Activated T-helper 1 cell treated with anti-CD3 and anti-CD28 coated beads, Interleukin-12 subunit alpha, Interleukin-12 subunit beta, Interleukin-2, Interleukin-4 antibody, amounts not matched to agents 30 ng/mL and 10 ng/mL and 1 ng/mL, durations not matched to agents 14 hours and 24 hours and 36 hours (primary cell): ENCODE measurements at places on chromosomes 5 and 9. TPM values are rescaled to one million over a fixed set of nuclear protein-coding genes. Genes with fewer than 3 reads are reported as not detected.

DNA sequence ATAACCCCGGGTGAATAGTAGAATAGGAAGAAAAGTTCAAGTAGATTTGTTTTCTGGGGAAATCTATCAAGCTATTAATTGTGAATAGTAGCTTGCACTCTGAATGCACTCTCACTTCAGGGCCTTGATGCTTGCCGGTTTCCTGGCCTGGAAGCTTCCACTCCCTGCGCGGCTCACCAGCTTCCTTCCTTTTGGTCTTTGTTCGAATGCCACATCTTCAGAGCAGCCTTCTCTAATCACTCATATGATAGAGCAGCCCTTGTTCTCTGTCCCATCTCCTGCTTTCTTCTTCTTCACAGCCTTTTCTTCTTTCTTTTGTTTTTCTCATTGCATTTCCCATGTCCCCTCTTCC, 146.7 kb downstream of the MAST4 start:
- no peak overlapping the region for H3K27ac ChIP-seq
- H3K4me3 ChIP-seq = no peak overlapping the region
- DNase-seq = no peak
- no peaks in the 10 kb centered on the region for H3K27me3 ChIP-seq

FIBCD1 gene
- total RNA-seq = not detected in 2 replicates

- peak overlapping the region; percentile 98 for H3K4me3 ChIP-seq
- H3K36me3 ChIP-seq = peaks cover 34% of the 10 kb centered on the region
- peak overlapping the region; percentile 94 for H3K27ac ChIP-seq
- H3K4me1 ChIP-seq = peaks cover 37% of the 10 kb centered on the region
- no peak for DNase-seq
These were observed 726 bp upstream of the PSMB7 start for GRCh38 chr9:124415852-124416484.

GRCh38 chr9:116774421-116775180, 87.5 kb downstream of the TRIM32 start:
- DNase-seq = no peak
- H3K4me1 ChIP-seq = no peaks in the 10 kb centered on the region
- H3K27ac ChIP-seq = no peak overlapping the region
- no peak overlapping the region for H3K4me3 ChIP-seq

DNA sequence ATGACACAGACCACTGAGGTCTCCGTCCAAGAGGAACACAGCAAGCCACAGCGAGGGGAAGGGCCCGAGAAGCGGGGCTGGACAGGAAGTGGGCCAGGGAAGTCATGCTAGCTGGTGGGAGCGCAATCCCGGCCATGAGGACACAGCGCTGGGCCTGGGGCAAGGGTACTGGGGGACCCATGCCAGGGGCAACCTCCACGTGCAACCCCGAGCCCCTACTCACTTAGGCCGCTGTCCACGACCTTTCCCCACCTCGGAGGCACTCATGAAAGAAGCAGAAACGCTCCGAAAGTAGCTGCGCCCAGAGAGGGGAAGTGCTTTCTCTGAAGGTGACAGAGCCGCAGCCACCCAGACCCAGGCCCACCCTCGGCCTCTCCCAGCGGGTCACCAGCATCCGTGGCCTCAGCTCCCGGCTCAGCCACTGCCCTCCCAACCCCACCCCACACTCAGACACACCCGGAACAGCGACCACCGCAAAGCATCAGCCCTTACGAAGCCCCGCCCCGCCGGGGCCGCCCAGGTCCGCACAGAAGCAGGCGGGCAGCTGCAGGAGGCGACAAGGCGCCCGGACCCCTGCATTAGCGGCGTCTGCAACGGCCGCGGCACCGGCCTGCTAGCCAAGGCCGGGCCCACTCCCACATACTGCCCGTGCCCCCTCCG, 782 bp downstream of the BICD2 start:
- peak overlapping the region; percentile 87 for H3K27ac ChIP-seq
- peaks cover 3% of the 10 kb centered on the region for H3K36me3 ChIP-seq
- H3K27me3 ChIP-seq = no peaks in the 10 kb centered on the region
- H3K4me1 ChIP-seq = peaks cover 40% of the 10 kb centered on the region
- H3K4me3 ChIP-seq = peak overlapping the region; percentile 98

ENG gene
- total RNA-seq = 32.2 and 33.0 TPM in 2 replicates

GRCh38 chr5:111922344-111922743, 165.3 kb upstream of the NREP start:
- no peak for DNase-seq
- H3K4me1 ChIP-seq = no peaks in the 10 kb centered on the region
- no peaks in the 10 kb centered on the region for H3K27me3 ChIP-seq
- H3K36me3 ChIP-seq = no peaks in the 10 kb centered on the region

DNA sequence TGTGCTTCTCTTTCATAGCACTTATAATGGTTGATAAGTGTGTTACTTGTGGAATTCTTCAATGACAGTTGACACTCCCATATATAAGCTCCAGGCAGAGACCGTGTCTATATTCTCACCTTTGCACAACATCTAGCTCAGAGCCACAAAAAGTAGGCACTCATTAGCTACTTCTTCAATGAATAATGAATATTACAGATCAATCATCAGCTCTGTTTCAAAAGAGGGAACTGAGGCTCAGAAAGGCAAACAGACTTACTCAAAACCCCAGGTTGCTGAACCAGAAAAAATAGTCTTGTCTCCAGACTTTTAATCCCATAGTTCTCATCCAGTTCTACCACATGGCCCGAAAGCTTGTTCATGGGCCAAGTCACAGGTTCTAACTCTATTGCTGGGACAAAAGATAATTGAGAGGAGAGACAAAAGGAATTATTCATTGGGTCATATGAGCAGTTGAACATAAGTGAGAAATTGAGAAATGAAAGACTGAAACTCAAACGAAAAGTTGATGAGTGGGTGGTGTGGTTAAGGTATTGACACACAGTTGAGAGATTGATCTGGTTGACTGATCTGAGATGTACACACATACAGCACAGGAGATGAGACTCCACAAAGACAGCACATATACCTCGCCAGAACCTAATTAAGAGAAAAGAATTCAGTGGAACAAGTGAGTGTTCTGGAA, 381.6 kb downstream of the EFNA5 start:
- peaks cover 2% of the 10 kb centered on the region for H3K27me3 ChIP-seq
- H3K27ac ChIP-seq = peak overlapping the region; percentile 26
- no peak for DNase-seq
- H3K36me3 ChIP-seq = no peaks in the 10 kb centered on the region
- peaks cover 15% of the 10 kb centered on the region for H3K4me1 ChIP-seq

NOTCH1 gene
- 115 and 121 TPM in 2 replicates for total RNA-seq

ANKRD33B gene
- total RNA-seq = 21.4 and 21.5 TPM in 2 replicates

DNA sequence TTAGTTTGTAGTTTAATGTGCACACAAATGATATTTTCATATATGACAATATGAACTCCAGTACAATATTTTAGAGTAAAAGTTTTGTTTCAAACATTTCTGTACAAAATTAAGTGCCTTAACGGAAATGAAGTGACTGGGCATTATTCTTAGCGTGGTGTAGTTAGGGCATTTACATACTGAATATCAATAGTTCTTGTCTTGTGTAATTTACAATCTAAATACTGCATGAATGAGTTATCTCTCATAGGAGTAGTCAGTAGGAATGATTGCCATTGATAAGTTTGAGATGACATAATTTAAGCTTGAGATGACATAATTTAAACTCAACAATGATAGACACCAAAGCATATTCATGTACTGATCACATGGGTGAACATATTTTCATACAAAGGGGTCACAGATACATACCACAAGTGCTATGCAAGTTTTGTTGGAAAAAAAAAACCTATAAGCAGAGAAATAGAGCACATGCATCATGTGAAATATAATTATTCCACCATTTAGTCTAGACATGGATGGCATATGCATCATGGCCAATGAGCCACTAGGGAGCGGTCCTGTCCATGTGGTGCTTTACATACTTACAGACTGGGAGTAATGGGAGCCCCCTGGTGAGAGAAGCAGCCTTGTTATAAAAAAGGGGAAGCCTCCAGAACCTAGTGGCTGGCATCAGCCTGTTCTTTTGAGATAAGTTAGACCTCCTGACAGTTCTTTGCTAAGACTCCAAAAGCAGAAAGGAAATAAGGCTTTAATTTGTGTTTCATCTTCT, 1523.9 kb downstream of the MAT2B start:
- H3K4me3 ChIP-seq = no peak overlapping the region
- no peaks in the 10 kb centered on the region for H3K4me1 ChIP-seq
- no peaks in the 10 kb centered on the region for H3K36me3 ChIP-seq
- DNase-seq = no peak
- no peak overlapping the region for H3K27ac ChIP-seq

DNA sequence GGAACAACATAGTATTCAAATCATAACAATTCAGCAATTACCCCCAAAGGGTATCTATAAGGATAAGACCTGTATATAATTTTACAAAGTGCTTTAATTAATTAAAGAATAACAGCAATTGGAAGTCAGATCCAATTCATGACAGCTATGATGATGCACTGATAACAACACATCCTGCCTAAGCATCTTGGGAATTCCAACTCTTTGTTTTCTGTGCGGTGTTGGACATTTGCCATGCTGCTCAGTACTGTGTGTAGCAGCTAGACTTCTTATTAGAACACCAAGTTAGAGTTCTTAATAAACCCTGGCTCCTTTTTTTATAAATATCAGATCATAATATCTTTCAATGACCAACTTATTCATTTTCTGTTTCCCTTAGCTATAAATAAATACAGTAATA, 209.0 kb downstream of the SEC61B start:
- no peak overlapping the region for H3K27ac ChIP-seq
- H3K27me3 ChIP-seq = peaks cover 9% of the 10 kb centered on the region
- DNase-seq = no peak
- no peaks in the 10 kb centered on the region for H3K36me3 ChIP-seq

NMUR2 gene
- total RNA-seq = not detected in 2 replicates

DNA sequence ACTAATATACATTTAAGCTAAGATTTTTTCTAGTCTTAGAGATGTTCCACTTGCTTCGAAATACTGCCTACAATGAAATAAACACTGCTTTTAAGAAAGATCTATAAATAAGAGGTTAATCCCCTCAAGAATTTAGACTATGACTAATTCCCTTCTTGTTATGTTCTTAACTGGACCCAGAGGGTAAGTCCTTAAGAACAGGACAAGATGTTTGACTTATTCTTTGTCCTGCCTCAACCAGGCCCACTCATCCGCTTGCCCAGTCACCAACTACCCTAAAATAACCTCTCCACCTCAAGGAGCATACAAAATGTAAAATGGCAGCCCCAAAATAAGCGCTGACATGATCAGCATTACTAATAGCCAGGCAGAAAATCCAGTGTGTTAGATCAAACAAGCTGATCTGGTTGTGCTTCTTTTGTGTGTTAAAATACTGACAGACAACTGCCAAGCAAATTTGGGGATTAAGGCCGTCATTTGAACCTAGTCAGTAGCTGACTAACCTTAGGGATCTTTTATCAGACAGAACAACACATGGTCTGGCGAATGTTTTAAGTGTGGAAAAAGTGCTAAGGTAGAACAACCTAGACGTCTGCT, 93.7 kb upstream of the SMC5 start:
- no peak for DNase-seq
- no peaks in the 10 kb centered on the region for H3K27me3 ChIP-seq
- no peak overlapping the region for H3K27ac ChIP-seq

- DNase-seq = no peak
- peaks cover 39% of the 10 kb centered on the region for H3K27me3 ChIP-seq
- H3K27ac ChIP-seq = no peak overlapping the region
- no peaks in the 10 kb centered on the region for H3K36me3 ChIP-seq
These were observed 117.7 kb downstream of the LIFR start for GRCh38 chr5:38438757-38439156.

GRCh38 chr9:69264526-69264925, 60.5 kb upstream of the ENTREP1 start:
- H3K27me3 ChIP-seq = peaks cover 10% of the 10 kb centered on the region
- H3K4me3 ChIP-seq = no peak overlapping the region
- no peaks in the 10 kb centered on the region for H3K4me1 ChIP-seq
- H3K27ac ChIP-seq = no peak overlapping the region
- H3K36me3 ChIP-seq = no peaks in the 10 kb centered on the region

GRCh38 chr9:105195259-105195658, 49.2 kb upstream of the SLC44A1 start:
- no peak overlapping the region for H3K27ac ChIP-seq
- H3K36me3 ChIP-seq = no peaks in the 10 kb centered on the region
- DNase-seq = no peak
- no peak overlapping the region for H3K4me3 ChIP-seq

- DNase-seq = peak; percentile 24
- peaks cover 34% of the 10 kb centered on the region for H3K36me3 ChIP-seq
- peaks cover 18% of the 10 kb centered on the region for H3K4me1 ChIP-seq
- H3K27me3 ChIP-seq = no peaks in the 10 kb centered on the region
- peak overlapping the region; percentile 62 for H3K4me3 ChIP-seq
- H3K27ac ChIP-seq = peak overlapping the region; percentile 86
These were observed 33.6 kb downstream of the PRRT1B start for GRCh38 chr9:131578731-131579504.

FGF1 gene
- 0.08 TPM in 1 of 2 replicates, not detected in the other for total RNA-seq

SLC36A2 gene
- total RNA-seq = not detected in 2 replicates

- no peaks in the 10 kb centered on the region for H3K36me3 ChIP-seq
- peaks cover 43% of the 10 kb centered on the region for H3K4me1 ChIP-seq
- H3K27me3 ChIP-seq = no peaks in the 10 kb centered on the region
- no peak overlapping the region for H3K27ac ChIP-seq
- H3K4me3 ChIP-seq = no peak overlapping the region
These were observed 77.0 kb upstream of the ZFAND5 start for GRCh38 chr9:72441848-72442607.

ABO gene
- 0.34 and 0.60 TPM in 2 replicates for total RNA-seq

DNA sequence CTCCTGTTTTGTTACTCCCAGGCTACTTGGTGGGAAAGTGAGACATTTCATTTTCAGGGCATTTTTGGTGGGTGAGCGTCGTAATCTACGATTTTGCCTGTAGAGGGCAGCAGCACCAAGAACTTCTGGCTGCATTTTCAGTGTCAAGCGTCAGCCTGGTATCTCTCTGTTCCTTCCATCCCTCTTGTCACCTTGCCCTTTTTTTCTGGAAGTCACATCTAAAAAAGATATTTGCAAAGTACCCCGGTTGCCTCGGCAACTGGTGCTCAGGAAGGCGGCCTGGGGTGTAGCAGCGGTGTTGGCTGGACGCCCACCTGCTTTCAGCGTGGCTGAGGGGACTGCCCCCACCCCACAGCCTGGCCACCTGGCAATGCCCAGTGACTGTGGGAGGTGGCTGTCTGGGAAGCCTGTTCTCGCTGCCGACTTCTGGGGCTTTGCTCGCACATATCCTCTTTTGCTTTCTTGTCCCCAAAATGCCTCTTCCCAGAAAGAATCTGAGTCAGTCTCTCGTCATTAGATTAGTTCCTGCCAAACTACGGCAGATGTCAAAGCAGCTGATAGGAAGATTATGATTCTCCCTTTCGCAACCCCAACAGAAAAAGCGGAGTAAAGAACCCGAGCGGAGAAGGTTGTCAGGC, 84.5 kb downstream of the ACER2 start:
- peak overlapping the region; percentile 9 for H3K4me3 ChIP-seq
- DNase-seq = peak; percentile 25
- no peaks in the 10 kb centered on the region for H3K36me3 ChIP-seq
- no peak overlapping the region for H3K27ac ChIP-seq

GRCh38 chr5:1056611-1057484, 48.2 kb downstream of the NKD2 start:
- no peaks in the 10 kb centered on the region for H3K36me3 ChIP-seq
- H3K4me1 ChIP-seq = no peaks in the 10 kb centered on the region
- DNase-seq = no peak
- no peak overlapping the region for H3K4me3 ChIP-seq

REEP2 gene
- 5.1 and 5.4 TPM in 2 replicates for total RNA-seq

- no peaks in the 10 kb centered on the region for H3K36me3 ChIP-seq
- H3K27ac ChIP-seq = no peak overlapping the region
- H3K4me3 ChIP-seq = no peak overlapping the region
These were observed 75.5 kb downstream of the TSPAN17 start for GRCh38 chr5:176722757-176723156.
